Fibroblast of villous mesenchyme (primary cell): ENCODE measurements at places on chromosomes 16 and 17.

- DNase-seq = no peak
Observed at GRCh38 chr17:3551189-3551588, 6.4 kb downstream of the TRPV3 start.

DNA sequence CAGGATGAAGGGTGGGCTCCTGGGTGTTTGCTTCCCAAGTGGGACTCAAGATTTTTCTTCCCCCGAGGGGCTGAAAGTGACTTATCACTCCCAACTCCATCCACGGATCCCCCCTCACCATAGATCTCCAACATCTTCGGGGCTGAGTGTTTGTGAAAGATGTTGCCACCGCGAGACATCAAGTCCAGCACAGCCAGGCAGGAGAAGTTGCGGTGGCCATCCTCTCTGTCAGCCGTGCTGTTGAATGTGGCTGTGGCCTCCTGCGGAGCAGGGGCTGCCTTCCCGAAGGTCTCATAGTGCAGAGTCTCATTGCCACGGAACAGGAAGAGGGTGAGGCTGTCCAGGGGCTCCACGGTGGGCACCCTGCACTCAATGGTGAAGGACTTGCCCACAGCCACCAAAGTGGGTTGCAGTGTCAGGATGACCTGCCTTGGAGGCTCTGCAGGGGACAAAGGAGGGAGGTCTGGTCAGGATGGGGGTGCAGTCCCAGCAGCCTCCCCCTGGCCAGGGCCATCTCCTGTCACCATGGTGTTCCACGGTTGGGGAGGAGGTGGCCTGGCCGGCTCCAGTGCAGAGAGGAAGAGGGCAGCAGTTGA lies 5.5 kb downstream of the PRR29 start:
- no peak for DNase-seq

DNA sequence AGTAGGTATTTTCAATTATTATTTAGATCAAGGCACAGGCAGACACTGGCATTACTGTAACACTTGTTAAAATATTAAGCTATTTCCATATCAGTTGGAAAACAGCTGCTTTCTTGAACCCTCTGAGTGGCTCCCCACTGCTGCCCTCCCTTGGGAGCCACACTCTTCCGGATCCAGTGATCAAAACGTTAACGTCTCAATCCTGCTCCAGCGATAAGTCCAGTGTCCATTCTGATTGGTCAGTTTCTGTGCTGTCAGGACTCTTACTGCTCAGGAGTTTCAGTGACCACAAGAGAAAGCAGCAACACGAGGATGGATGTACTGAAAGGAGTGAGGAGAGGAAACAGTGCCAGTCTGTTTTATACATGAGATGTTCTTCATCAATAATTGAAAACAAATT lies 13.8 kb upstream of the ZKSCAN2 start:
- no peak for DNase-seq

DNA sequence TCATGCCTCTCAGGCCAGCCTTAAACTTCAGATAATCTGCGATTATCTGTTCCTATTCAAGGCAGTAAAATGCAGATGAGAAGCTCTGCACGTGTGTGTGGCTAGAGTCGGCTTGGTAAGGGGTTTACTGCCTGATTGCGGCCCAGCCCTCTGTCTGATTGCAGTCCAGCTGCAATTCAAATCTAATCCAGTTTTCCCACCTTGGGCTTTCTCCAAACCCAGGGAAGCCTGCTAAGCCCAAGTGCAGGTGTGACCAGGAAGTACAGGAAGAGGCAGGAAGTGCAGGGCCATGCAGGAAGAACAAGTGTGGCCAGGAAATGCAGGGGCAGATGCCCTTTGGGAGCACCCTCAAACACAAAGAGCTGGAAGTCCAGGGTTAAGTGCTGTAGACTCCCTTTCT lies 314.9 kb downstream of the CEP112 start:
- no peak for DNase-seq

GRCh38 chr17:7886227-7887037 lies 2.2 kb upstream of the CHD3 start:
- peak; percentile 33 for DNase-seq

DNA sequence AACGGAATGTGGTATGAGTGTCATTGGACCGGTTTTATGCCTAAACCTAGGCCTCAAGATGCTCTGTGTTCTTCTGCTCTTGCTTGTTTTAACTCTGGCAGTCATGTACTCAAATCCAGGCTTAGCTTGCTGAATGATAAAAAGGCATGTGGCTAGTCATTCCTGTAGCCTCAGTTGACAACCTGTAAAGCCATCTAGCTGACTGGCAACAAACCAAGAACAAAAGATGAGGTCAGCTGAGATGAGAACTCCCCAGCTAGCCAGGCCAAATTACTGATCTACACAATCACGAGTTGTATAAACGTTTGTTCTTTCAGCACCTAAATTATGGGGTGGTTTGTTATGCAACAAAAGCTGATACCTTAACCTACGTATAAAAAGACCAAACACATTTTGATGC lies 1406.0 kb upstream of the CDH8 start:
- DNase-seq = no peak

GRCh38 chr17:49748791-49749190 lies 15.1 kb downstream of the FAM117A start:
- DNase-seq = no peak

DNA sequence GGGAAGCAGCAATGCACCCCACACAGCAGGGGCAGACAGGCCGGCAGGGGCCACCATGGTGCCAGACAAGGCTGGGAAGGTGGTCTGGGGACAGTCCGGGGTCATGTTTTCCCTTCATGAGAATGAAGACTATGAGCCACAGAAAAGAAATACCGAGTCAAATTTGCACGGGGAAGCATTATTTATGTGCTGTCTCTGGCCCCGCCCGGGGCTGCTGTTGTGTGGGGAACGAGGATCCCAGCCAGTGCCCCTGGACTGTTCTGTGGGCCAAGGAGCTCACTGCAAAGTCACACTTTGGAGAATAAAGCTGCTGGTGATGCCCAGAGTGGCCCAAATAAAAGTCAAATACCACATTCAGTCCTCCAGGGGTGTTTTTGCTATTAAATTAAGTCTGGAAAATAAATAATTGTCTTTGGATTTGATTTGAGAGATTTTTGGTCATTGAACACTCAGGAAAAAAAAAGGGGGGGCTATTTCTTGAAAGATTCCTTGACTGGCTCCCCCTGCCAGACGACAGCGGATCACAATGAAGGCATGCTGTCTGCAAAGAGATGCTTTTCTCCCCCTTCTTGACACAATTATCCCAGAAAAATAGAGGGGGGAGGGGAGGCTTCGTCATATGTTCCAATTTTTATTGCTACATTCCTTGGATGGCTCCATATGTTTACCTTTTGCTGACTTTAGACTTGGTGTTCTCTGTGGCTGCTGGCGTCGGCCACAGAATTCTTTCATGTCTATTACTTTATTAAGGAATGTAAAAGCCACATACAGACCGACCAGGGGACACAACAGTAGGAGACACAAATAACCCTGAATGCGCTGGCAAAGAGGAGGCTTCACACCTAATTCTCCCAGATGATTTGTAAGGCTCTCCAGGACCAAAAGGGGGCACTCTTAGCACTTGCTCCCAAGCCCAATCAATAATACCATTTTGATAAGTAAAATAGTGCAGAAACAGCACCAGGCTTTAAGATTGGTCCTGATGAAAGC lies 27.1 kb upstream of the ANKFN1 start:
- DNase-seq = peak; percentile 39

DNA sequence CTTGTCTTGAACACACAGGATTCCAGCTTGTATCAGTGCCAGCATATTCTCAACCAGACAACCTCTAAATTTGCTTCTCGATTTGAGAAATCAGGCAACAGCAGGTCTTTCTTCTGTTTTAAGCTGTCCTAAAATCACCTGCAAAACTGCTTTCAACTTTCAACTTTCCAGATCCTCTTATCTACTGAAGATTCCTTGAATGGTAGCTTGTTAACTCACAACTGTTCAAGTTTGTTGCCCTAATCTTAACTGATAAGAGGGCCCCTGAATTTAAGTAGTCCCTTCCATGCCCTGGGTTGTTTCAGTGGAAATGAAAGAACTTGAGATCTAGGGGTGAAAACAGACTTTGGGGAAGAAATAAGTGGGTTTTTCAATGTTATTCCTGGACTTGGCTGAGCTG lies 57.2 kb downstream of the CHD9 start:
- DNase-seq = peak; percentile 48

DNA sequence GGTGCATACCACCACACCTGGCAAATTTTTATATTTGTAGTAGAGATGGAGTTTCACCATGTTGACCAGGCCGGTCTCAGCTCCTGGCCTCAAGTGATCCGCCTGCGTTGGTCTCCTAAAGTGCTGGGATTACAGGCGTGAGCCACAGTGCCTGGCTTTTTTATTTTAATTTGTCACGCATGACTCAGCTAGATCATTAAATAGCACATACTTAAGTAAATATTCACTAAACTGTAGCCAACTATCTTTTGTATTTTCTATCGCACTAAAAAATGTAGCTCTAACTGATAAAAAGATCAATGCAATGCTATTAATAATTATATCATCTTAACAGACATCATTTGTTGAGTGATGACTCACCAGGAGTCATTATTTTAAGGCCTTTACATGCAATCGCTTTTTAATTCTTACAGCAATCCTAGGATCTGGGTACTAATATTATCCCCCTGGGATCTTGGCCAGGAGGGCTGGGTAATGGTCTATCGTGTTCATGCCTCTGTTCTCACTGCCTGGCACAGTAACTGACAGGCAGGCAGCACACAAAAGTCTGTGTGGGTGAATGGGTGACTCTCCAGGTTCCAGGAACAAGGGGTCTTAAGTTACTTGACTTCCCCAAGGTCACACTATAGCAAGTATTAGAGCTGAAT lies 693.5 kb upstream of the EEF2KMT start:
- DNase-seq = no peak

DNA sequence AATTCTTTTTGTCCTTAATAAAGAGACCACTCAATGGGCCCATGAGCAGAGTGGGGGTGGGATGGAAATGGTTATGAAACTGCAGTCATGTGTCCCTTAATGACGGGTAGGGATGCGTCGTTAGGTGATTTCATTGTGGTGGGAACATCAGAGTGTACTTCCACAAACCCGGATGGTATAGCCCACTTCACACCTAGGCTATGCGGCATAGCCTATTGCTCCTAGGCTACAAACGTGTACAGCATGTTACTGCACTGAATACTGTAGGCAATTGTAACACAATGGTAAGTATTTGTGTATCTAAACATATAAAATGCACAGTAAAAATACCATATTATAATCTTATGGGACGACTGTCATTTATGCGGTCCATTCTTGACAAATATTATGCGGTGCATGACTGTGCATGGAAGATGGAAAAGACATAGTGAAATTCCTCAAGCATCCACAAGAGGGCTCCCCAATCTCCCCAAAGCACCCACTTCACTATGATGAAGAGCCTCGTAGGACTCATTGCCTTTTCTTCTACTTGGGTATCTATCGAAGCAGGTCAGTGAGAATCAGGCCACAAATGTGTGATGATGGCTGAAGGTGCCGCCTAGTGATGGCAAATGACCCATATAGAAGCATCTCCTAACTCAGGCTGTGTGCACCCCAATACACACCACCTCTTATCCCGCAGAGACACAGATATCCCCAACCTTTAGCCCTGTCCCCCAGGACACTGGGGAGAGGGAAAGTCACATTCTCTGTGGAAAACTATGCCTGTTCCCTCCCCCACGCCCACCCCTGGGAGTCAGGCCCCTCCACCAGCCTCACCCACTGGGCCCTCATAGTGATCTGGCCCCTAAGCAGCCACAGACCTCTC lies 43.5 kb downstream of the TBX21 start:
- peak; percentile 42 for DNase-seq

DNA sequence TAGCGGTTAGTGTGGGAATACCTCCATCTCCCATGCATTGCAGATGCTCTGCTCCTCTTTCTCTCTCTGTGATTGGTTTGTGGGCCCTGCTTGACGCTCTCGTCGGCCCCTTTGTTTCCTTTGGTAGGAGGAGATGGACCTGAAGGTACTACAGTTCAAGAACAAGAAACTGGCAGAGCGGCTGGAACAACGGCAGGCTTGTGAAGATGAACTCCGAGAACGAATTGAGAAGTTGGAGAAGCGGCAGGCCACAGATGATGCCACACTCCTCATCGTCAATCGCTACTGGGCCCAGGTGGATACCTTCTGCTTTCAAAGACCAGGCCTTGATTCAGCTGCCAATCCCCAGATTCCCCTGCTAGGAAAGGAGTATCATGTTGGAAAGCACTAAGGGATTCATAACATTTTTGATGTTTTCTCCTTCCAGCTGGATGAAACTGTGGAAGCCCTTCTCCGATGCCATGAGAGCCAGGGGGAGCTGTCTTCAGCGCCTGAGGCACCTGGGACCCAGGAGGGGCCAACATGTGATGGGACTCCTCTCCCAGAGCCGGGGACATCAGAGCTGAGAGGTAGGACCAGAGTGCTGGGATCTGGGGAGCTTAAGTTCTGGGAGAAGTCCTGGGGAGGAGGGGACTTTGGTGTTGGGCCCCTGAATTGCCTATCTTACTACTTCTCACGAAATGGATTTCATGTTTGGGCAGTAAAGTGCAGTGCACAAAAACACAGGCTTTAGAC lies 1.0 kb downstream of the RNF40 start:
- DNase-seq = no peak

DNA sequence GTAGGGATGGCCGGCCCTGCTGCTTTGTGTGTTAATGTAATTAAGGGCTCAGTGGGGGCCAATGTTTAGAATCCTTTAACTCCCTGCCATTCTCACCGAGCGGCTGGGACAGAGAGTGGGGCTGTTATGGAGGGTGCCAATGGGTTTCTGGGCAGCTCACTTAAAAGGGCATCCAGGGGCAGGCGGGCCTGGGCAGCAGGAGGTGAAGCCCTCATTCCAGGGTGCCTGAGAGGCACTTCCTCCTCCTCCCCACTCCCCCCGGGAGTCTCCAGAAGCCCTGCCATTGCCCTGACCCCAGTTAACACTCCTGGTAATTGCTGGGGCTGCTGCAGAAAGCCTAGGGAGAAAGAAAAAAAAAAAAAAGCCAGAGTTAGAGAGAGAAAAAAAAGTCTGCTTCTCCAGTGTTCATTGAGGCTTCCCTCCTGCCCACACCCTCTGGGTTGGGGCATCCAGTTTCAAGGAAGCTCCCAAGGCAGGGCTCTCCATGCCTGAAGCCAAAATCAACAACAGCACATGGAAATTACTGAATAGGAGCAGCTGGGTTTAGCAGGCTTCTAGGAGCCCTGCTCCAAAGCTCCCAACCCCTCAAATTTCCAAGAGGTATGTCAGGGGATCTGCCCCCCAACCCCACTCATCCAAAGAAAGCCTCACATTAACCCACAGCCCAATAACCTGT lies 28.0 kb downstream of the CUEDC1 start:
- DNase-seq = no peak

GRCh38 chr17:59097876-59098275 lies 8.8 kb downstream of the TRIM37 start:
- no peak for DNase-seq

DNA sequence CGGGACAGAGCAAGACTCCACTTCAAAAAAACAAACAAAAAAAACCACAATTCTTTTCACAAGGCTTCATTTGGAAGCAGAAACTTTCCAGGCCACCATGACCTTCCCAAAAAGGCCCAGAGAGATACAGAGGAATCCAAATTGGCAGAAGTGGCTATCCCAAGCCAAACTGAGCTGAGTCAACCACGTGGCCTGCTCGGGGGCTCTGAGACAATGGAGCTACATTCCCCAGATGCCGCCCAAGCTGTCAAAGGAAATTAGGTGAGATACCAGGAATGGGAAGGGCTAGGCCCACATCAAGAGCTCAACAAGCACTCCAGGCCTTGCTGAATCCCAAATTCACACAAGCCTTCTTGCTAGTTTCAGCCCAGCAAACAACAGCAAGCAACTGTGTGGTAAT lies 5.7 kb upstream of the EXOSC6 start:
- DNase-seq = no peak
